Fibroblast of villous mesenchyme (primary cell): ENCODE measurements at places on chromosomes 7 and 10.

- no peak for DNase-seq
Measured at GRCh38 chr10:70433581-70434280, 7.8 kb downstream of the NODAL start.

DNA sequence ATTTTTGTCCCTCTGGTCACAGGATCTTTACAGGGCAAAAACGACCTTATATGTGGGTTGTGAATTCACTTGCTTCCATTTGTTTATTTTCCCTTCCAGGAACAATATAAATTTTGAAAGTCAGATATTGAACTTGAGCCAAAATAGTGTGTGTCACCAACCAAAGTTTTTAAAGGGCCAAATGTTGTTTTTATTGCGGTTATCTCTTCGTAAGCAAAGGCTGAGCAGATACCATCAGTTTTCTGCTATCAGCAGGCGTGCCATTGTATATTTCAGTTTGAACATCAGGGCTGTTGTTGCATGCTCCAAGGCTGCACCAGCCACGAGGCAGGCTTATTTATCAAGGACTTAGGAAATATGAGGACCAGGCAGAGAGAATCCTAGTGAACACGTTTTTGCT, 160.3 kb downstream of the PAXIP1 start:
- DNase-seq = peak; percentile 50

GRCh38 chr7:116354171-116354545, 143.8 kb downstream of the TES start:
- peak; percentile 92 for DNase-seq

DNA sequence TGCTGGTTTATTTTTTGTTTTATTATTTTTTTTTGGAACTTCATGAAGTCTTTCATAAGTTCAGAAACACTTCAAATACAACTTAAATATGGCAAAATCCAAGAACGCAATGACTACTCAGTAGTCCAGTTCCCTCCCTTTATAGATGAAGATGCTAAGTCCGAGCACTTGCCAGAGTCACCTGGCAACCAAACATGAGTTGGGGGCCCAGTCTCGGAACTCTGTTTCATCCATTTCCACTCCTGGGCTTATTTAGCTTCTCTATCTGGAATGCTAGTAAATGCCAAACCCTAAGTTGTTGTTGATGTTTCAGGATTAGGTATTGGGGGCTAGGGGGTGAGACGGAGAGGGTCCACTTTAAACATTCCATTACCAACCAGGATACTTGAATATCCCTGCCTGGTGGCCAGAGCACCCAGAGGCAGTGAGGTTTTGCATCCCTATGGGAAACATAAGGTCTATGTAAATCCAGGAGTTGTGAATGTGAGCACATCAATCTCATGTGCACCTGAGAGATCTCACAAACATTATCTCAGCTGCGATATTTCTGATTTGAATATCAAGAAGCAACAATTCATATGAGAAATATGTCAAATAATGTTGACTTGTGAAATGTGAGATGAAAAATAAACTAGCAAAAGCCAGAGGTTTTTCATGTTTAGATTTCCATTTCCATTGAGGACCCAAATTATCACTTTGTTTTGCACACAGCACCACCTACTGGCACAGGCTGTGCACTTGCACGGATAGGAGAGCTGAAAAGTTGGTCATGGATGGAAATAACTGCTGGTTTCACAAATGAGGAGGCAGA, 129.3 kb downstream of the PKD1L1 start:
- DNase-seq = peak; percentile 86

GRCh38 chr7:102849538-102849937, 63.3 kb upstream of the LRRC17 start:
- no peak for DNase-seq

- no peak for DNase-seq
Measured at GRCh38 chr7:584122-584465, 64.4 kb upstream of the PDGFA start.

DNA sequence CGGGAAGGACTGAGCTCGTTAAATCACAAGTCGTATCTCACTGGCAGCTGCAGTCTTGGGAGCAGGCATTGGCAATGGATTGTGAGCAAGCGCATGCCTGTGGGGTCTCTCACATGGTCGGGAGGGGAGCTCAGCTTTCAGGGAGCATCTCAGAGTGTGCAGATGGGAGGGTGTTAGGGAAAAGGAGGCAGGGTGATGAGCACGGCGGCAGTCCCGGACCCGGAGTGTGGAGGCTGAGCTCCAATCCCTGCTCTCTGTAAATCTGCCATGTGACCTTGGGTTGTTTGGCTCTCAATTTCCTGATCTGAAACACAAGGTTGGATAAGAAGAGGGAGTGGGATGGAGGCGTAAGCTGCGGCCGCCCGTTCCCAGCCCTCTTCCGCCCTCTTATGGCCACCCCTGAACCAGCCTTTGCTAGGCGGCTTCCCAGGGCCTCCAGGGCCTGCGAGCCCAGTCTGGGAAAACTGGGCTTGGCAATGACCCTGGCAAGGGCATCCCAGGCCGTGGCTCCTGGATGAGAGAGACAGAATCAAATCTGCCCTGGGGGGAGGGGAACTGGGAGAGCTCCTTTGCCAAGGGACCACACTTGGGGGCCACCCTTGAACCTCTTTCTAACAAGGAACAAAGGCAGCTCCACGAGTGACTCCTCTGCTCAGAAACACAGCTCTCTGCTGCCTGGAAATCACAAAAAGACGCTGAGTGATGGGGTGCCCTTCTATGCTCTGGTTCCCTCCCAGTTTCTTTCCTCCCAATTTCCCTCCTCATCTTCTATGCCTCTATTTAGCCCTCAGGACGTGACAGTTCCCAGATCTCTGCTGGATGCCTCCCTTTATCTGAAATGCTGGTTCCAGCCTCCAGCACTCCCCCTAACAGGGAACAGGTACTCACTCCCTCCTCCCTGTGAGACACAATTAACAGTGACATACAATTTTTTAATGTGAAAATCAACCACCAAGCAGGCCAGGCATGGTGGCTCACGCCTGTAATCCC, 41.7 kb upstream of the LOXL4 start:
- DNase-seq = peak; percentile 83

DNA sequence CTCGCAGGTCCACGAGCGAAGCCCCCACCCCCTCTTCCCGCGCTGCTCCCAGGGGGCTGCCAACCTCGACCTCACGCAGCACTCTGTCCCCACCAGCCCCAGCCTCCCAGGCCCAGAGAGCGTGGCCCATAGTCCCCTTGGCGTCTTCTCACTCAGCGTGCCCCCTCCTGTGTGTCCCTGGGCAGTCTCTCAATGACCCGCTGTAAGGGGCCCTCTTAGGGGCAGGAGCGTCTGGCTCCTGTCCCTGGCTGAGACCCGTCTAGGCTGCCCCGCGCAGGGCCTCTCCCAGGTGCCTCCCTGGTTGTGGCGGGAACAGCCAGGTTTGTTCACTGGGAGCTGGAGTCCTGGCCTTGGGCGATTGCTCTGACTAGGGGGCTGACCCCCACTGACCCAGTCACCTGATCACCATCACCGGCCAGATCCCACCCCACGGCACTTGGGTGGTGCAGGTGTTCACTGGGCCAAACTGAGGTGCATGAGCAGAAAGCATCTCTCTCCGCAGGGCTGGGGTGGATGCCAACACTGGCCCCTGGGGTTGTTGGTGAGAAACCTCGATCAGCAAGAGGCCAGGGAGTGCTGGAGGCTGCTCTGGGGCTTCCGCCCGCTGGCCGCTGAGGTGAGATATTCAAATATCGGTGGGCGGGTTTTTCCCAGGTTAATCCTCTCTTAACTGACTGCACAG, 12.6 kb upstream of the WDFY4 start:
- DNase-seq = no peak

GRCh38 chr10:128086003-128086863, 40.0 kb downstream of the MKI67 start:
- no peak for DNase-seq
